Activated naive CD4-positive, alpha-beta T cell treated with anti-CD3 and anti-CD28 coated beads, Interleukin-2, amount 50 U/mL, for 72 hours (primary cell): ENCODE measurements at places on chromosomes 3 and 15.

DNA sequence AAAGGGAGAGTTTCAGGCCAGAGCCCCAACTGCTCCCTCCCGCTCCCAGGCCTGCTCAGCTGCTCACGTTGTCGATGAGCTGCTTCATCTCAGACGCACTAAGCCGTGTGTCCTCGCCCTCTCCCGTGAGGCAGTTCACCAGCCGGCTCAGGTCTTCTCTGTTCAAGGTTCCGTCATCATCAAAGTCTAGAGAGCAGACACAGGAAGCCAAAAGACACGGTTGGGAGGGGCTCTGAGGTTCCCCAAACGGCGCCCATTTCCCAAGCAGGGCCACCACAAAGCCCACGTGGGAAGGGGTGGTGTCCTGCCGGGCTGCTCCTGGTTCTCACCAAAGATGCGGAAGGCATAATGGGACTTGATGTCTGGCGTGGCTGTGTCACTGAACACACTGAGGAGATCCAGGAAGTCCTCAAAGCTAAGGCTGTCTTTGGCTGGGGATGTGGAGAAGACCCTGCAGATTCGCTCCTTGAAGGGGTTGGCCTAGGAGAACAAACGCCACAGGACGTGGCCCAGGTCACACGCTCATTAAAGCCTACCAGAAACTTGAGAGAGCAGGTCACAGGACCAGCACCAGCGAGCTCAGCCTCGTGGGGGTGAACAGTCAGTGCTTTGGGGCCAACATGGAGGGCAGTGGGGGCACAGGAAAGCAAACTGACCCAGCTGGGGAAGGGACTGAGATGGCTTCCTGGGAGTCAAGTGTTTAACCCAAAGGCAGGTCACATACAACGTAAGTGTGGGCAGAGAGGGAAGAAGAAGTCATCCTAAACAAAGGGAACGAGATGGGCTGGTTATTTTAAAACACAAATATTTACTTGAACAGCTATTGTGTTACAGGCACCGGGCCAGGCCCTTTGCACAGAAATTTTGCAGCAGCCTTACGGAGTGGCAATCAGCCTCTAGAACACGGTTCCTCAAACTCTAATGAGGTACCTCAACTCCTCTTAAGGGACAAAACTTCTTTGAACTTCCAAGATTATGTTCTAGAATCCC, 2.4 kb downstream of the CIB1 start:
- peak; percentile 57 for DNase-seq

- no peak for DNase-seq
These were observed 37.2 kb downstream of the IL20RB start for GRCh38 chr3:136994772-136995516.

DNA sequence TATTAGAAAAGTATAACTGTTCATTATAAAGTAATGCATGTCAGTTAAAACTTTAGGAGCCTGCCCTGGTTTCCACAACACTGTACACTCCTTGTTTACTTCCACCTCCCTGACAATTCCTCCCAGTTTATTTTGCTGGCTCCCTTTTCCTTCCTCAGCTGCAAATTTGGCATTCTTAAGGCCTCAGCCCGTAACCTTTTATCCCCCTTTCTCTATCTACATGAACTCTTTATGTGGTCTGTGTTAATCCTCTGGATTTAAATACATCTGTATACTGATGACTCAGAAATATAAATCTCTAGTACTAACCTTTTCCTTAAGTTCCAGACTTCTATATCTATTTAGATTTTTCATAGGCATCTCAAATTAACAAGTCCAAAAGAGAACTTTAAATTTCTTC, 143.6 kb downstream of the OTOL1 start:
- no peak for DNase-seq

GRCh38 chr3:99927671-99928457, 110.2 kb downstream of the CMSS1 start:
- DNase-seq: no peak

DNA sequence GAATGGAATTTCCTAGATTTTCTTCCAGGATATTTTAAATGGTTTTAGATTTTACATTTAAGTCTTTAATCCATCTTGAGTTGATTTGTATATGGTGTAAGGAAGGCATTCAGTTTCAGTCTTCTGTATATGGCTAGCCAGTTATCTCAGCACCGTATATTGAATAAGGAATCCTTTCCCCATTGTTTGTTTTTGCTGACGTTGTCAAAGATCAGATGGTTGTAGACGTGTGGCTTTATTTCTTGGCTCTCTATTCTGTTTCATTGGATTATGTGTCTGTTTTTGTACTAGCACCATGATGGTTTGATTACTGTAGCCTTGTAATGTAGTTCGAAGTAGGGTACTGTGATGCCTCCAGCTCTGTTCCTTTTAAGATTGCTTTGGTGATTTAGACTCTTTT, 325.7 kb upstream of the EPHA6 start:
- no peak for DNase-seq

GRCh38 chr3:43852066-43852465, 161.3 kb downstream of the ABHD5 start:
- no peak for DNase-seq
